ENCODE measurements at places on chromosomes 12 and 14.

- no peak for DNase-seq
Observed at GRCh38 chr12:95004610-95005009, 1.1 kb upstream of the NDUFA12 start.

- no peak for DNase-seq
Observed at GRCh38 chr12:42030588-42030987, 114.1 kb downstream of the GXYLT1 start.

DNA sequence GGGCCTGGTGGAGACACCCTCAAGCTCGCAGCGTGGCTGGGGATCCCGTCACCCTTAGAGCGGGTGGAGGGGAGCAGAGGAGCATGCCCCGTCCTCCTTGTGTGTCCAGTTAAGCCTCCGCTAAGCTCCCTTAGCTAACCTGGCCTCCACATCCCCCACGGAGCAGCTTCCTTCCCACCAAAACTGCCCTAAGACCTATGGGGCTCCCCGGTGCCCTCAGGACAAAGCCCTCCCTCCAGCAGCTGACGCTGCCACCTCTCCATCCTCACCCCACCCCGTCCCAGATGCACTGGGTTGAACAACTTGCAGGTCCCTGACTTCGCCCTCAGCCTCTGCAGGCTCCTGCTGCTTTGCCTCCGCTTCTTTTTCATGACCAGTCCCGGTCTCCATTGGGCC, 4.0 kb downstream of the AHNAK2 start:
- no peak for DNase-seq

DNA sequence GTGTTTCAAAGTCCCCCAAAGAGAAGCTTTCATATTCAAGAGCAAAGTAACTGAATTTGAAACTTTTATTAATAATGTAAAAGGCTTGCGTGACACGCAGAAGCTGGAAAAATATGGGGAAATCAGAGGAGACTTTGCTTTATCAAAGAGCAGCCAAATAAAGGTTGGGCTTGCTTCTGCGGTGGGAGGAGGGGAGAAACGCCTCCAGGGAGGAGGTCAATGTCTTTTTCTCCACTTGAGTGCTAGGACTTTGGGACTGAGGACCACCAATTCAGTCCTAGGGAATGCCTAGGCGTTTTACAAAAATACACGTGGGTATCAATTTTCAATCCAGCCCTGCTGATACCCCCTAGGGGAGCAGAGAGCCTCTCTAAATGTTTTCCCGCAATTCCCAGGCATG, 60.9 kb upstream of the FZD10 start:
- DNase-seq = no peak

All from cardiac muscle cell (in vitro differentiated cells and primary cell).